ENCODE measurements at places on chromosomes 16 and 17. TPM values are rescaled to one million over a fixed set of nuclear protein-coding genes. Genes with fewer than 3 reads are reported as not detected.

- DNase-seq: no peak
Observed at GRCh38 chr17:39200070-39200879, at the start of gene RPL19. Gene RPL19 (plus strand): TSS chr17:39200283. CDS start chr17:39200345, 62 bp downstream.

- DNase-seq: peak; percentile 79
Observed at GRCh38 chr16:88857728-88858339, 907 bp downstream of the TRAPPC2L start.

FZD2 gene
- 14.1 TPM for total RNA-seq

WNT9B gene
- total RNA-seq: 0.11 TPM

NLRP1 gene
- total RNA-seq: 29.2 TPM

STAT5A gene
- 20.9 TPM for total RNA-seq

RAB40B gene
- total RNA-seq: 10.3 TPM

GLTPD2 gene
- not detected for total RNA-seq

- DNase-seq: peak; percentile 53
Observed at GRCh38 chr16:31568577-31569359, 41.1 kb downstream of the AHSP start.

GRCh38 chr16:52751035-52751434 is 204.1 kb upstream of the TOX3 start:
- no peak for DNase-seq

GRCh38 chr17:2027528-2028233 is 2.3 kb upstream of the DPH1 start:
- no peak for DNase-seq

GRCh38 chr17:42107597-42108576 is 4.6 kb downstream of the DHX58 start:
- peak; percentile 51 for DNase-seq

DNA sequence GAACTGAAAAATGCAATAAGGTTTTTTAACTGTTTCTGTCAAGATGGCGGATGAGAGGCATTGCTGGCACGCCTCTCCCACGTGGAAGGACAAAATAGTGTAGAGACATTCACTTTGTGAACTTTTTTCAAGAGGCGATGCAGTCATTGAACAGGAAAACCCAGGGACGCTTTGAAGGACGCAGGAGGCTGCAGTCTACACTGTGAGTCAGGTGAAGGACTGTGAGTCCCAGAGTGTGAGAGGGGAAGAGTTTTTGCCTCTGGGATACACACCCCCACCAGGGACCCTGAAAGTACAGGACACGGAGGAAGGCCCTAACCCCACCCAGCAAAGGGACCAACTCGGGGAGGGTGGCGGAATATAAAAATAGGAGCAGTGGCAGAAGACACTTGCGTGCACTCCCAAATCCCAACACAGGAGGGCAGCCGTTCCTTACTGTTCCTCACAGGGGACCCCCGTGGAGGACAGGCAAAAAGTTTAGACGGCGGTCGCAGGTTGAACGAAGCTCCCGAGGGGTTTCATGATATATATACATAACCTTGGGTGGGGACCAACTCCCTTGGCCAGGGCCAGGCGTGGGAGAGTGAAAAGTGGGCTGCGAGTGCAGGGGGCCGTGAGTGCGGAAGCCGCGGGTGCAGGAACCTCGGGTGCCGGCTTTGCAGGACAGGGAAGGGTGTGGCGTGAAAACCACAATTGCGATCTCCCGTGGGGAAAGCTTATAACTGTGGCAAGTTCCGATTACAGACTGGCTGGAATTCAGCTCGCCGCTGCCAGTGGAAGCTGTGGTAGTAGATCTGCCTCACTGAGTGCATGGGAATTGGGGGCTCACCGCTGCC is 82.0 kb upstream of the ALOX12 start:
- peak; percentile 76 for DNase-seq

KRT13 gene
- 11.6 TPM for total RNA-seq

GRCh38 chr17:83086199-83086880 is 6.9 kb downstream of the METRNL start:
- DNase-seq: no peak

GRCh38 chr16:22190081-22190775 is 15.8 kb upstream of the EEF2K start:
- DNase-seq: no peak

IRF8 gene
- total RNA-seq: 36.2 TPM

DNA sequence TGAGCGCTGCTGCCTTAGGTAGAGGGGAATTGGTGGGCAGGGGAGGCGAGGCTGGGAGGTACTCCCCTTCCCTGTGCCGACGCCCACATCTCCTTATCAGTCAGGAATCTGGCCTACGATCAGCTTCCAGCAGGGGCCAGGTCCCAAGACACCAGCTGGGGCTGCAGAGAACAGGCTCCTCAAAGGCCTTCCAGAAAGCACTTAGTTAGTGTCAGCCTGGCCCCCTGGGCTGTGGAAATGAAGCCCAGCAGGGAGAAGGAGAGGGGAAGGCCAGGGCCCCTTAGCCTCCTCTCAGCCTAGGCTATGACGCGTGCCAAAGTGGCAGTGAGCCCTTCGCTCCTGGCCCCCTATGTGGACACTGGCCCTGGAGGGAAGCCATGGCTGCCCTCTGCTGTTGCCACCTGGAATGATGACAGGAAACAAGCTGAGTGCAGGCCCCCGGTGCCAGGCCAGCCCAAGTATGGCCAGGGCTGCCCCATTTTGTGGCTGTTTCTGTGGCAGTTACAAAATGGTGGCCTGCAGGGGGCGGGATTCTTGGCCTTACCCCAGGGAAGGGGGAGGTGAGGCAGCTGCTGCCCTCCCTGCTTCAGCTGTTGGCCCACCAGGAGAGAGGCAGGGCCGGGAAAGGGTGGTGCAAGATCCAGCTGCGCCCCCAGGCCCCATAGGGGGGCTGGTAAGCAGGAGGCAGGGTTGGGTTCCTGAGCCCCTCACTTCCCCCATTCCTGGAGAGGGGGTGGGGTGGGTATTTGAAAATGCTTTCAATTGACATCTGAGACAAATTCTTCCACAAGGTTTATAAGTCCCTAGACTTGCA is 11.3 kb downstream of the TBX4 start:
- DNase-seq: peak; percentile 78

CIBAR2 gene
- 49.0 TPM for total RNA-seq

DNA sequence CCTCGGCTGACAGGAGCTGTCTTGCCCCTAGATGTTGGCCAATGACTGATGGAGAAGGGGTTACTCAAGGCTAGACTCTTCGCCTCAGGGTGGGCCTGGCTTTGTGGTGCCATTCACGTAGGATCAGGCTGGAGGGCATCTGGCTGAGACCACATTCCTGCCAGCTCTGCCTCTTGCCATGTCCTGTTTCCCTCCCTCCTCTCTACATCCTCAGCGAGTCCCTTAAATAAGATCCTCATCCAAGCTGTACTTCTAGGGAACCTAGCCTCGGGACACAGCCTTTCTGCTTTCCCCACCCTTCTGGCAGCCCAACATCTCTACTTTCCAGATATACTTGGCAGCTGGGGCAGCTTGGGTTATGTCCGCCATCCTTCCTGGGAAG is 27.9 kb upstream of the EFCAB13 start:
- no peak for DNase-seq

IRX5 gene
- total RNA-seq: 29.0 TPM

DNA sequence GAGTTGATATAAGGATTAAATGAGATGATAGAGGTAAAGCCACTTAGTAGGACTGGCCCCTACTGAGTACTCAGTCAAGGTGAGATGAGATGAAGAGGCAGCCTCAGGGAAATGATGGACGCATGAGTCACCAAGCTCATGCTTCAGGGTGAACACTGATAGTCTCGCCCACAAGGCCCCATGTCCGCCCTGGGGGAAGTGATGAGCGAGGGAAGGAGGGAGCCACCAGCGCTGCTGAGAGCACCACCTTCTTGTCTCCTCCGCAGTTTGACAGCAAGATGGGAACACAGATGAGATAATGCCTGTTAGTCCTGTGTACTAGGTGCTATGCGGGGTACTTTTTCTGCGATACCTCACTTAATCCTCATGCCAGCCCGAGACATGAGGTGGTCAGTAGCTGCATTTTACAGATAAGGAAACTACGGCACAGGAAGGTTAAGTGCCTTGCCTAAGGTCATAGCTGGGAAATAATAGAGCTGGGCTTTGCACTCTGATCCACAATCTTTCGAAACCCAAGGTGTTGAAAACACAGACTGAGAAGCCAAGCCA is 383.0 kb downstream of the CPPED1 start:
- DNase-seq: no peak

PRSS21 gene
- total RNA-seq: not detected

BAIAP2 gene
- total RNA-seq: 94.3 TPM

DNA sequence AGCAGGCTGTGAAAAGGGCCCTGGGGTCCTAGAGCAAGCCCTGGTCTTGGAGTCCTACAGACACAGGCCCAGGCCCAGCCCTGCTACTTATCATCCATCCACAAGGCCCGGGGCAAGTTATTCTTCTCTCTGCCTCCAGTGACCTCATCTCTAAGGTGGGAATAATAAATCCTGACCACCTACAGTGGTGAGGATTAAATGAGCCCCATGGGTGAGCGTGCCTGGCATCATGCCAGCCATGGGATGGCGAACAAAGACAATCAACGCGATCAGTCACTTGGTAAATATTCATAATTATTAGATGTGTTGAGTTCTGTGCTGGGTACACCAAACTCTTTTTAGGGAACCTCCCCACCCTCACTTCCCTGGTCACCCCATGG is 5.5 kb downstream of the KRT15 start:
- no peak for DNase-seq

- no peak for DNase-seq
Observed at GRCh38 chr17:81672954-81673353, 6.4 kb downstream of the CCDC137 start.

DNA sequence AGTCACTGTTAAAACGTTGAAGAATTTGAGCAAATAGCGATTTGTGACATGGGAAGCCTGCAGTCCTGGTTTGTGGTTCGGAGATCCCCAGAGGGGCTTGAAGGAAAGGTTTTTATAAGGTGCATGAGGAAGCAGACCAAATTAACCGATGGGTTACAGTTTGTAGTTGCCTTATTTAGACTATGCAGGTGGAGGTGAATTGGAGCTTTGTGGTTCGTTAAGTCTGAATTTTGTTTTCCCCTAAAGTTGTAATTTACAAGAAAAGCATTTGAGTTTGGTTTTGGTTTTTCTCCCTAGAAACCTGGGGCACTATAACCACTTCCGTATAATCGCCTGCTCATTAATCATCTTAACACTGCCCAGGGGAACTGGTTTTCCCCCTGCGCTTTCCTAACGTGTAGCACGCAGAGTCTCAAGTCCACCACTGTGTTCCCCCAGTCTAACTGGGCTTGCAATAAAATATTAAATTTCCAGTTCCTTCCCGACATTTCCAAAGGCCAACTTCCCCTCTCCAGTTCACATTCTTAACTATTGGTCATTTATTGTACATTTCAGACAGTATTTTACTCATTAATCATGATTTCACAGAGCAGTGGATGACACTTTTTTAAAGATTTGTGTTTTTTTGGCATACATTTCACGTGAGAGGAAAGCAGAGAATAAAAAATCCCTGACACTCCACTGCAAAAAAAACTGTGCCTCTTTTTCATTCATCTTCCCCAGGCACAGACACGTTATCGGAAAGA is 932 bp downstream of the ZNF267 start:
- peak; percentile 45 for DNase-seq

Data from lung (tissue), 17 donors.